ENCODE measurements at places on chromosomes 3 and 15. TPM values are rescaled to one million over a fixed set of nuclear protein-coding genes. Genes with fewer than 3 reads are reported as not detected.

DNA sequence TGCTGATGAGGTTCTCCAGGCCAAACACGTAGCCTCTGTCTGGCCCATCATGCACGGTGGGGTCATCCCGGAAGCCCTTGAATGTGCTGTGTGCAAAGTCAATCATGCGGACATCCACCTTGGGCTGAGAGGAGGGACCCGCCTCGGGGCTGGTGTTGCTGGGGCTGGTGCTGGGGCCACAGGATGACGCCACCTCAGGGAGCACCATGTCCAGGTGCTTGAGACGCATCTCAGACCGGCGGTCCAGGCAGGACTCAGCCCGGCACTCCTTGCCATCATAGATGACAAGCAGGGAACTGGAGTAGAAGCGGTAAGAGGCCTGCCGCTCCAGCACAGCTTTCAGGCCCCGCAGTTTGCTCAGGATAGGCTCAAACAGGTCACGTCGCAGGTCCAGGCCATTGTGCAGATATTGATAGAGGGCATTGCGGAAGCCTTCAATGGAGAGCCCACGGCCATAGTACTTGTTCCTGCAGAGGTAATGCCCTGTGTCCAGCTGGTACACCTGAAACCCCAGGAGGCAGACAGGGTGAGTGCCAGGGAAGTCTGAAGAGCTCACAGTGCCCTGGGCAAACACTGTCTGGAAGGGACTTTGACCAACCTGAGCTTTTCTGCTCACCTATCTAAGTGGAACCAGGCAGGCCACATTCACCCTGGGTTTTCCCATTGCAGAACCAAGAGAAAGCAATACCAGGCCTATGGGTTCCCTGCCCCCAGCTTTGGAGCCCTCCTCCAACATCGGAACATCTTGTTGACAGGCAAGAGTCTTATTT lies 3.6 kb upstream of the GMPPB start:
- DNase-seq: no peak

GRCh38 chr15:91852741-91853510 lies 582 bp upstream of the SLCO3A1 start:
- peak; percentile 98 for DNase-seq

- no peak for DNase-seq
Observed at GRCh38 chr3:23199649-23200048, 3.5 kb upstream of the UBE2E2 start.

DNA sequence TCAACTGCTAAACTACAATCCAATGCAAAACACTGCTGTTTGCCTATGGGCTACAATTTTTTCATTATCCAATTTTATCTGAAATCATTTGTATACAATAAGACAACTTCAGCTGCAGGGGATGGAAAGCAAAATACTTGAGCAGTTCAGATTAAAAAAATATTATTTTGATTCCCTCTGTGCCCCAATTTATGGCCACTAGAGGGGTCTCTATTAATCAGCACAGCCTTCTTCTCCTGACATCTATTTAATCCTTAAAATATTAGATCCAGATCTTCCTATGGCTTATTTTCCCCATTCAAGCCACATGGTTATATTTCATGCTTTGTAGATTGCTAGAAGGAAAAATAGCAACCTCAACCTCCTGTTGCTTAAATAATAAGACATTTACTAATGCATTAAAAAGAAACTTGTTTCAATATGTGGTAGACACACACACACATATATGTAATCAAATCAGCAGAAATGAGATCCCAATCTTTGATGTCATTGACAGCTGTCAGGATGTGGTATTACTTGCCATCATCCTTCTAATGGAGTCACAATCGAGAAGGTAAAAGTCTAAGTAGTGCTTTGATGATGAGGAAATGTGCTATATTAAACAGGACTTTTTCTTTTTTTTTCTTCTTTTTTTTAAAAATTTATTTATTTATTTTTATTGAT lies 104.2 kb downstream of the P2RY1 start:
- no peak for DNase-seq

DNA sequence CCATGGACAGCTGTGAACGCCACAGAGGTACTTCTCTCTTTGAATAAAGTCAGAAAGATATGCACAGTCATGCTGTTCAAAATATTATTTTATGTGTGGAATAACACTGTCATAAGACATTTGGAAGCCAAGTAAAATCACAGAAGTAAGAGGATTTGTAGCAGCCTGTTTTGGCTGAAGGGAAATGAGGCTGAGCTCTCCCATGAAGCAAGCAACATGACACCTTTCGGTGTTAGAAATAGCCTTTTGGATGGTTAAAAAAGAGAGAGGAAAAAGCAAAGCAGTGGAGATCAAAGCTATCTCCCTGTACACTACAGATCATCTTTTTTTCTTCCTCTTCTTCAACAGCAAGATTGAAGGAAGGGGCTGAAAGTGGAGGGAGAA lies 755.3 kb downstream of the ROBO1 start:
- no peak for DNase-seq

FGF12 gene
- total RNA-seq: 3.6 TPM

GRCh38 chr3:49723296-49723627 lies 489 bp downstream of the GMPPB start:
- peak; percentile 78 for DNase-seq

DNA sequence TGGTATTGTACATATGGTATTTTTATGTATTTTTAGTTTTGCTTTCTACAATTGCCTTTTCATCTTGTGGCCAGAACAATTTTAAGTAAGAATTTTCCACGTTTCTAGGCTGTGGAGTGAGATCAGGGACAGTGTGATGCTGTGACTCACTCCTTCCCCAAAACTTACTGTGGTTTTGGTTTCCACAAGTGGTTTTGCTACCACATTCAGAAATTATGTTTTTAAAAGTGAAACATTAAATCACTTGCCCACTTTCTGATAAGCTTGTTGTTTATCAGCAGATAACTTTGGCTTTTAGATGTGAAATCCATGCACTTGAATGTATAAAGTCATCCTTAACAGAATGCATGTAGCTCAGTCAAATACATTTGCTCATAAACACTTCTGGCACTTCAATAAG lies 192.2 kb upstream of the THRB start:
- DNase-seq: no peak

DNA sequence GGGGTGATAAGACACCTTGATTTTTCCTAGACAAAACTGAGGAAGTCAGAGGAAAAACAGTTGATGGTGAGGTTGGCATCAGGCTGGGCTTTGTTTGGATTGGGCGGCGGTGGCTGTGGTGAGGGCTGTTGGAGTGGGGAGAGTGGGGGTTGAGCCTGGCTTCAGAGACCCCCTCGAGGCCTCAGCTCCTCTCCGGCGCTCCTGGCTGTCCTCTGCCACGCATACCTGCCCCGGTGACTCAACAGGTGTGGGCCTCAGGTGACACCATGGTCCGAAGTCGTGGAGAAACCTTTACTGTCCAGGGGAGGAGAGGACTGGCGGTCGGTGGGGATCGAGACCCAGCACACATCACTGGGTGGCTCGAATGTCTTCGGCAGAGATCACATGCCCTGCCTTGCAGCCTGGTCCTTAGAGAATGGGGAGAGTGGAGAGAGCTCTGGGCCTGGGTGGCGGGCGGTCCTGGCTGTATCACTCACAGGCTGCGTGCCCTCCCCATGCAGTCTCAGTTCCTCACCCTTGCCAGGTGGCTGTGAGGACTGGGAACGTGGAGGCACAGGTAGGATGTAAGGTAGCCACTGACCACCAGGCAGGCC lies 2.6 kb downstream of the APBA2 start:
- no peak for DNase-seq

DNA sequence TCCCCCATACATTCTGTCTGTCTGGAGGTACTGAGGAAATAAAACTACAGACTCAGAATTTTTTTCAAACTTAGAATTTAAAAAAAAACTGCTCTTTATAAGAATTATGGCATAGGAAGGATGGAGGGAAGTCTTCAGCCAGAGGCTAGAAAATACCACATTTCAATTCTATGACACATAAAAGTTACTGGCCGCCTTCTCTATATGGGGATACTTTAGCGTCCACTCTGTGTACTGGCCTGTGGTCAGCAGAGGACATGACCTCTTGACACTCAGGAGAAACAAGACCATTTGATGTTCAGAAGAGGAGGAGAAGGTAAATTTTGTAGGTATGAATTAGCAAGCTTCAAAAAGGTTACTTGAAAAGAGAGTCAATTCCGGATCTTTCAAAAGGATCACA lies 417.4 kb downstream of the MFSD1 start:
- no peak for DNase-seq

CCDC71 gene
- total RNA-seq: 21.0 TPM

DNA sequence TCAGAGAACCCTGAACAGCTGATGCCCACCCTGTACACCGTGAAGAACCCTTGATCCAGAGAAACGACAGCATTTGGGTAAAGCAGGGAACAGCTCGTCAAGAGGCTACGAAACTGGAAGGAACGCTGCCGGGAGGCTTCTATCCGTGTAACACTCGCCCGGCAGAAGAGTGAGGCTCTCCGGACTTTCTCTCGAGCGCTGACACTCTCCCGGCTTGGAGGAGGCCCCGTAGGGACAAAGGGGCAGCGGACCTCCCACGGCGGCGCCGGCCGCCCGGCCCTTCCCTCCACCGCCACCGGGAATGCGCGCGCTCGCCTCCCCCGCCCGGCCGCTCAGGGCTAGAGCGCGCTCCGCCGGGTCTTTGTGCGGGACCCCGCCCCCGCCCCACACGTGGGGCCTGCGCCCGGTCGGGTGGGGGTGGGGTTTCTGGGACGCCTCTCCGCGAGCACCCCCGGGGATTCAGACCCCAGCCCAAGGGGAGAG lies 1.7 kb downstream of the HYAL2 start:
- DNase-seq: no peak

DNA sequence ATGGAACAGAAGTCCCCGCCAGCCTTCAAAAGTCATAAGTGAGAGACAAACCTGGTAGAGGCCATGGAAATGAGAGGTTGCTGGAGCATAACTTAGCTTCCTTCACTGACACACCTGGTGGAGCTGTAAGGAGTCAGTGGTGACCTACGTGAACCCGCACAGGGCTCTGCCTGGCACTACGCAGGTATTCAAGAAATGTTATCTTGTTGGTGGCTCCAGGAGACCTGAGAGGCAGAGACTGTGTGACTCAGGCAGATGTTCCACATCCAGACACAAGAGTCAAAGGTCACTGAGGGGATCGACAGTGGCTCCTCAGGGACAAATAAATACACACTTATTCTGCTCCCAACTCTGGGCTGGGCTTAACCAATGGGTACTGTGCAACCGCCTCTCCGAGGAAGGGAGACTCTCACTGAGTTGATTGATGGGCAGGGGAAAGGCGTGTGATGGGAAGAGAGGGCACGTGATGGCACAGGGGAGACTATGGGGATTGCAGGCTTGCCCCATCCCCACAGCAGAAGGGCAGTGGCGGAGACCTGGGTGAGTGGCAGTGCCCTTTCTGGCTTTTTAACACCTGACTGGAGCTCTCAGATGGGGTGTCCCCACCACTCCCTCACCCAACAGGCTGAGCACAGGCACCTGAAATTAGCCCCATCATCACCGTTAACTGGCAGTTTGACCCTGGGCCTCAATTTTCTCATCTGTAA lies 111.7 kb upstream of the SMAD3 start:
- DNase-seq: no peak

GRCh38 chr3:189806171-189806951 lies 175.2 kb downstream of the TP63 start:
- DNase-seq: peak; percentile 4

DNA sequence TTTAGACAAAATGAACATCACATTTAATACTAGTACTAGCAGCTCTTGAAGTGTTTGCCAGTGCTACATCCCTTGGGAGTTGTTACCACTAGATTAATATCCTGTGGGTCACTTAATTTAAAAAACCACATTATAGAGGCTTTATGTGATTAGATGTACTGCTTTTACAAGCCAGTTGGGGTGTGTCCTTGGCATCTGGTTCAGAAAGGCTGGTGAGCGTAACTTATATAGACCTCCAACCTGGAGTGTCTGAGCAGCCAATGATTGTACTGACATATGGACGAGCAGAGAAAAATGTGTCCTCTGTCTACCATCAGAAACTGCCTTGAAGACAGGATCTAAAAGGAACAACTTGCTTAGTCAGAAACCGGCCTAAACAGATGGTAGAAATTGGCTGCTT lies 306.2 kb upstream of the ATP11B start:
- DNase-seq: no peak

DNA sequence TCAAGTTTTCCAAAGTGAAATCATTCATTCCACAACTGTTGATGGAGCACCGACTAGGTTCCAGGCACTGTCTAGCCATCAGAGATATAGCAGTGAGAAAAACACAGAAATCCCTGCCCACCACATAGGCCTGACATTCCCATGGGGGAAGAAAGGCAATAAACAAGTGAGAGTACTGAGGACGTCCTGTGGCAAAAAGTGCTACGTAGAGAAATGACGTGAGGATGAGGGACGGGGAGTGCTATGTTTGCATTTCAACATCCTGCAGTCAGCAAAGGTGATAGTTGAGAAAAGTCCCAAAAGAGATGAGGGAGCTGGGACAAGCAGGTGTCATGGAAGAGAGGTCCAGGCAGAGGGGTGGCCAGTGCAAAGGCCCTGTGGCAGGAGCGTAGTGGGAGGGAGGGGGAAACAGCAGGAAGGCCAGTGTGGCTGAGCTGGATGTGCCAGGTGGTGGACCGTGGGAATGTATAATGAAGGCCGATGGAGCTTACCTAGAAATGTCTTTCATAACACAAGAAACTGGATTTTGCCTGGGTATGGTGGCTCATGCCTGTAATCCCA lies 10.4 kb upstream of the FURIN start:
- no peak for DNase-seq

DNA sequence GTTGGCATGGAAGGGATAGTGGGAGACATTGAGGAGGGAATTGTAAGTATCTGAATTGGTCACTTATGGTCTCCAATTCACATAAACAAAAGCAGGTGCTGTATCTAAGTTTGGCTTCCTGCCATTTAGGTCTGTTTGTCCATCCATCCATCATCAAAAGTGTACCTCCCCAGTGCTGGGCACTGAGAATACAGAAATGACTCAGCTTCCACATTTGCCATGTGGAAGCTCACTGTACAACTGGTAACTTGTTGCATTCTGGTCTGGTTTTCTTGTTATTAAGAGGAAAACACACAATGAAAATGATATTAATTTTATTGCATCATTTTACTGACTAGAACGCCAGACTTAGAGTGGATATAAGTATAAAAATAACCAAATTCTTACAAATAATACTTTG lies 30.9 kb upstream of the MUC13 start:
- DNase-seq: no peak

SLC24A5 gene
- 6.5 TPM for total RNA-seq

UBA5 gene
- total RNA-seq: 34.1 TPM

GRCh38 chr3:182570946-182571594 lies 222.2 kb upstream of the ATP11B start:
- no peak for DNase-seq

DNA sequence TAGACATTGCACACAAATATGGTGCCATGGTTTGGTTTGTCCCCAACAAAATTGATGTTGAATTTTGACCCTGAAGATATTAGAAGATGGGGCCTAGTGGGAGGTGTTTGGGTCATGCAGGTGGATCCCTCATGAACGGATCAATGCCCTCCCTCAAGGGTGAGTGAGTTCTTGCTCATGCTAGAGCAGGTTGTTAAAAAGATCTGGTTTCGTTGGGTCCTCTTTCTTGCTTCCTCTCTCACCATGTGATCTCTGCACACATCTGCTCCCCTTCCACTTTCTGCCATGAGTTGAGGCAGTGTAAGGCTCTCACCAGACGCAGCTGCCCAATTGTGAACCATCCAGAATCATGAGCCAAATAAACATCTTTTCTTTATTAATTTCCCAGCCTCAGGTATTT lies 87.8 kb upstream of the MDFIC2 start:
- no peak for DNase-seq

GOLGA8J gene
- total RNA-seq: 0.26 TPM

SPATA12 gene
- 0.21 TPM for total RNA-seq

- DNase-seq: no peak
Observed at GRCh38 chr15:99169769-99170311, 65.0 kb downstream of the SYNM start.

CADPS gene
- total RNA-seq: 0.65 TPM

GRCh38 chr3:172036541-172037215 lies 2.7 kb upstream of the FNDC3B start:
- DNase-seq: no peak

LMAN1L gene
- 0.39 TPM for total RNA-seq
